ENCODE measurements at places on chromosomes 3 and 15.

DNA sequence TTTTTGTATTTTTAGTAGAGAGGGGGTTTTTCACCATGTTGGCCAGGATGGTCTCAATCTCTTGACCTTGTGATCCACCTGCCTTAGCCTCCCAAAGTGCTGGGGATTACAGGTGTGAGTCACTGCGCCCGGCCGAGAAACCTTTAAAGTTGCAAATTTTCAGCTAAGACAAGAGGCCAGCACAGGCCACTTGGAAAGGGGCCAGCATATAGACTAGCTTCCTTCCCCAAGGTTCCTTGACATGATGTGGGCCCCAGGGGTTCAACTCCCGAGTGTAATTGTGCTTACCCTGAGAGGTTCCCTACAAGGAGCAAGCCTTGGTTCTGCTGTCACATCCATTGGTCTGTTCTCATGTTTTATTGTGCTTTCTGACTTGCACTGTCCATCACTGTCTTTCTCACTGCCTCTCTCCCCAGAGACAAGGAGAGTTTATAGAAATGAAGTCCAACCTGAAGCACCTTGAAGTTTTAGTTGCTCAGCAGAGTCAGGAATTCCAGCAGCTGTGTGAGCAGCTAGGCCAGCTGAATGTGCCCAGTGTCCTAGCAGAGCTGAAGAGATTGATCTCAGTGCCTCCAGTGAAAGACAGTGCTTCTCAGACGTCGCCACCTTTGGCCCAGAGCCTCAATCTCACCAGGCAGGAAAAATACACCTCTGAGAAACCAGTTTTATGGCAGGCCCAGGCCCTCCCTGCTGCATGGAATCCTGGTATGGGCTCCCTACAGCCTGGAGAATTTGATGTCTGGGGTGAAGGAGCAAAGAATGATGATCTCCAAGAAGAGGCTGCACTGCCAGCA lies 21.1 kb downstream of the C3orf62 start:
- no peak for DNase-seq

DNA sequence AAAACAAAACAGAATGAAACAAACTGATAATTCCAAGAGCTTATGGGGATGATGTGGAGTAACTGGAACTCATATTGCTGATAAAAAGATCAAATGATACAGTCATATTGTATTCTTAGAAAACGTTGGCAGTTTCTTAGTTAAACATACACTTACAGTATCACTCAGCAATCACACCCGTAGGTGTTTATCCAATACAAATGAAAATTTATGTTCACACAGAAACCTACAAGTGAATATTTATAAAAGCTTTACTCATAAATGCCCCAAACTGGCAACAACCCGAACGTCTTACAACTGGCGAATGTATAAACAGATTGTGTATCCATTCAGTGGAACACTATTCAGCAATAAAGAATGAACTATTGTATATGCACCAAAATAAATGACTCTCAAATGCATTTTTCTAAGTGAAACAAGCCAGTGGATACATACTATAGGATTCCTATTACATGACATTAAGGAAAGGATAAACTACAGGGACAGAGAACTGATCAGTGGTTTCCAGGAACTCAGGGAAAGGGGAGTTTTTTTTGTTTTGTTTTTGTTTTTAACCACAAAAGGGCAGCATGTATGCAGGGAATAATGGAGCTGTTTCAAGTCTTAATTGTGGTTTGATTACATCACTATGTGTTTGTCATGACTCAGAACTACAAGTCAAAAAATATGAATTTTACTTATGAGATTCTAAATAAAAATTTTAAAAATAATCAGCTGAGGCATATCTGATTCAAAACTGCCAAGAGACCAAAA lies 71.8 kb upstream of the NDUFB4 start:
- DNase-seq = peak; percentile 68

DNA sequence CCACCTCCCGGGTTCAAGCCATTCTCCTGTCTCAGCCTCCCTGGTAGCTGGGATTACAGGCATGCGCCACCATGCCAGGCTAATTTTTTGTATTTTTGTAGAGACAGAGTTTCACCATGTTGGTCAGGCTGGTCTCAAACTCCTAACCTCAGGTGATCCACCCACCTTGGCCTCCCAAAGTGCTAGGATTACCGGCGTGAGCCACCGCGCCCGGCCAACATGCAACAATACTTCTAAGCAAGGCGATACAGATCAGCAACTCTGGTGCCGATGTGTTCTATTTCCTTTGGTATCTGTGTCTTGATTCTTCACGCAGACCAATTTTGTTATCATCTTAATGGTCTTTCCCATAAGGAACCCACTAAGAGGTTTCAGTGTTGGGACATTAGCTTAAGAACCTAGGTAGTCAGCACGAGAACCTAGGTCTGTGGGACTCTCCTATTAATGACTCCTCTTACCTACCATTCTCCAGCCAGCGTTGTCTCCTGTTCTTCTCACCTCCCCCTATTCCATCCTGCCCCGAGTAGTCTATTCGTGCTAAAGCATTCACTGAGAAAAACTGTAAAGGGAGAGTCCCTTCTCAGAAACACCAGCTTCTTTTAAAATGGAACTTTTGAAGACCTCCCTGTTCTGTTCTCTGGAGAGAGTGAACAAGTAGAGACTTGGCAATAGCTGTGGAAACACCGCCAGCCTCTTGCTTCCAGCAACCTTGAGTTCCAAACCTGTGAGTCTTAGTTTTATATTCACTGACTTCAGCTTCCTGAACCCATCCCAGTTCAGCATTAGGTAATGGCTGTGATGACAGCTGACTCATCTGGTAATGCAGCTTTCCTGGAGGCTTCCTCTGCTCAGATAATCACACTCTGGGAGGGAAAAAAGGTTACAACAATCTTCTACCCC lies 61.2 kb downstream of the TSC22D2 start:
- DNase-seq = peak; percentile 96

DNA sequence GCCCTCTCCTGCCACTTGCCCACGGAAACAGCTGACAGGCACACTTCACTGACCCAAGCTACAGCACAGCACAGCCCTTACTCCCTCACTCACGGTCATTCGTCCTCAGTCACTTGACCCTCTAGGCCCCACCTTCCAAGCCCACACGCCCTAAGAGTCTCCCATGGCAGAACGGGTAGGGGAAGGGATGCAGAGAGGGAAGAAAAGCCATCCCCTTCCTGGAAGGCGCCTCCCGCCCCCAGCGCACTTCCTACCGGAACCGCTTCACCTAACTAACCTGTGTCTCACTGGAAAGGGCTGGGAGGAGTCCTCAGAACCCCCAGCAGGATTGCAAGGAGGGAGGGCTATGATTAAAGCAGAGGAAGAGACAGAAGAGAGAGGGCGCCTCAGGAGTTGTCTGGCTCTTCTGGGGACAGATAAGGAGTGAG lies 22.9 kb downstream of the EPHB3 start:
- DNase-seq = no peak

- no peak for DNase-seq
Observed at GRCh38 chr3:46965151-46965550, 11.4 kb downstream of the CCDC12 start.

DNA sequence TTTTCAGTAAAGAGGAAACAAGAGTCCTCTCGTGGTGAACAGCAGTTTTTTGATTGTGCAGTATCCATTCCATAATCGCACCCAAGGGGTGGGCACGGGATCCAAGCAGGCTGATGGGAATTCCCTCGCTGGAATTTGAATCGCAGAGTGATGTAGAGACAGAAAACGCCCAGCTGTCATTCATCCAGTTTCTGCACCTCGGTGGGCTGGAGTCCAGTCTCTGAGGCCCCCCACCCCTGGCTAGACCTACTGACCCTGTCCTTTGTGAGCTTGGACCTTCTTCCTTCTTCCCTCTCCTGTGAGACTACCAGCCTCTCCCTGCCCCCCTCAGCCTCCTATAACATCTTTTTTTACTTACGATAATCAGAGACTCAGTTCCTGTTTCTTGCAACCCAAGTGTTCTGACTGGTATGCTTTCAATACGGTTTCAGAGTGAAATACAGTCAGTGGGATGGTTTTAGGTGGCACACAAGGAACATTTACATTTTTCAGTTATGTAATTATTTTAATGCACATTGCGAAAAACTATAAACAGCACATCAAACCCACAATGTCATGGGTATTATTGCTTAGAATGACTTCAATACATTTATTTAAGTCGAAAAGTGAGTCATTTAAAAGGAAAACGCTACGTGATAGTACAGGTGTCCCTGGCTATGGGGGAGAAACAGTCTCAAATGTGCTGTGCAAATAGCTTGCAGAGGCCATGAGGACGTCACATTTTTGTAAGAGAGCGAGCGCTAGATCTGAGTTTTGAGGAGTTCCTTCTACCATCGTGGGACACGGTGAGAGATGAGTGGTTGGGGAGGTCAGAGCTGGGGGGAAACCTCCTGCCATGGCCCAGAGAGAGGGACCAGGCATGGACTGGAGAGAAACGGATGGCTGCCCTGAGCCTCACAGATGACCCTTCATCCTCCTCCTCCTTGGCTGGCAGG lies 37.5 kb upstream of the CHST2 start:
- no peak for DNase-seq

DNA sequence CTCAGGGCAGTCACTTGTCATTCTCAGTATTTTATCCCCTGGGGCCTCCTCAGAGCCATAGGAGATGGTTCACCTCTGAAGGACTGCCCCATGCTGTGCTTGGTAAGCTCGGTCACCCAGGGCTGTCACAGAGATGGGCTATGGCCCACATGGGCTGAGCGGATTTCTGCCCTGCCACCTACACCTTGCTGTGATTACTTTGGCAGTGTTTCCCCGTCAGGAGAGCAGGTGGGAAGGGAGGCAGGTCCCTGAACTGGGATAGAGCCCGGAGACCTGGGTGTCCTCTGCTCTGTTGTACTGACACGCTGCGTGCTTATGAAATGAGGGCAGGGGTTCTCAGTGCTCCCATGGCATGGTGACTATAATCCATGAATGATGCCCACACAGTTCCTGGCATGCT lies 48.9 kb downstream of the APBA2 start:
- DNase-seq = no peak

DNA sequence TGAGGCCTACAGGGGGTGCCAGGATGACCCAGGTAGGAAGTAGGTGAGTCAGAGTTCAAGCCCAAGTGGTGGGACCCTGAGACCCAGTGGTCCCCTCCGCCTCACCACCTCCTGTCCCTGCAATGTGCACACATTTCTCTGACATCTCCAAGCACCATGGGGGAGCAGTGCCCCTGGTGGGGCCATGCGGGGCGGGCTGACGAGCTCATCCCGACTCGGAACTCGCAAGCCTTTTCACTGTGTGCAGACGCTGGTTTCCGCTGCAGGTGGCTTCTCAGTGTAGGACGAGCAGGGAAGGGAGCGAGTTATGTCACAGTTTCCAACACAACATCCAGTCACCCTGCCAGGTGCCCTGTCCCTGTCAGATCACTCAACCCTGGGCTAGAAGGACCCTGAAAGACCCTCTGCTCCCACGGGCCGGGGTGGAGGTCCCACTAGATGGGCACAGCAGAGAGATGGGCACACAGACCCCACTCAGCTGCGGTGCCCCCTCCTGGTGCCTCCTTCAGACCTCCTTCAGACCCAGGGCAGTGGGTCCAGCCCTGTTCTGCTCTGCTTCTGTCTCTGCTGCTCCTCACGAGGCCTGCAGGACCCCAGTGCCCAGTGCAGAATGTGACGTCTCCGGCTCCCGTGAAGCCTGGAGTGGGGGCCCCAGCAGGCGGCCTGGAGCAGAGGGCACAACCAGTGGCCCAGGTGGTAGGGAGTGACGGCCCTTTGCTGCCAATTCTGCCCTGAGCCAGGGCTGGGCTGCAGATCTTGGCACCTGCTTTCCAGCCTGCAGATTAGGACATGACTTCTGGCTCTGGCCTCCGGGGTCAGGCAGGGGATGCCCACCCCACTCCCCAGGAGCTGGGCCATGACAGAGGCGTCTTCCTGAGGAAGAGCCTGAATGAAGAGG lies 102.0 kb upstream of the RPL32 start:
- no peak for DNase-seq

DNA sequence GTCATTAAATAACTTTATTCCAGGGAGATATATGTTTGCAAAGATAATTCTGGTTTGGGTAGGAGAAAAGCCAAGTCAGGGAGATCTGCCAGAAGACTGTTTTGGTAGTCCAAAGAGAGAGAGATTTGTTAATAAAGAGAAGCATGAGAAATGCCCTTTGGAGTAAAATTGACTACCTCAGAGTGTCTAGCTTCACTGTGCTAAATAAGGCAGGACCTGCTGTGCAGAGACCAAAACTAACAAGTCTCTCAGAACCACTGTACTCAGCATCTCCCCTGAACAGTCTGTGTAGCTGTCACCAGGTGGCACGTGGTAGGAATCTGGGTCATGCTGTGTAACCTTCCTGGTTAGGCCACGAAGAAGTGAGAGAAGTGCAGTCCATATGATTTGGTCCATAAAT lies 31.6 kb upstream of the SLC35G2 start:
- DNase-seq = peak; percentile 48

Data from fibroblast of skin of scalp (primary cell).